Endodermal cell (in vitro differentiated cells): ENCODE measurements at places on chromosomes 1 and 21. TPM values are rescaled to one million over a fixed set of nuclear protein-coding genes. Genes with fewer than 3 reads are reported as not detected.

DNA sequence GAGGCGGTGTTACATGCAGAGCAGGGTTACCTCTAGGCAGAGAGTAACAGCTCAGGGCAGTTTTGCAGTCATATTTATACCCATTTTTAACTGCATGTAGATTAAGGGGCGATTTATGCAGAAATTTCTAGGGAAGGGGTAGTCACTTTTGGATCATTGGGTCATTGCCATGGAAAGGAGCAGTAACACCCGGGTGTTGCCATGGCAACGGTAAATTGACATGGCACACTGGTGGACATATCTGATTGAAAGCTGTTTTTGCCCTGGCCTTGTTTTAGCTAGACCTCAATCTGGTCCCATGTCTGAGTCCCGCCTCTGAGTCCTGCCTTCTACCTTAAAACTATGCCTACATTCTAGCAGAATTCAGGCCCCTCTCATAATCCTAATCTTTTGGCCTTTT, 11.8 kb upstream of the USP1 start:
- no peak for DNase-seq

The HIVEP3 gene
- 0.13 to 0.35 TPM (median 0.13 TPM) in 3 replicates for total RNA-seq

- no peak for DNase-seq
Measured at GRCh38 chr1:40949563-40949962, 29.9 kb upstream of the CTPS1 start.

The ARL8A gene
- 67.9 and 72.8 TPM in 2 replicates for total RNA-seq

- peak; percentile 61 for DNase-seq
Measured at GRCh38 chr1:46183079-46183847, 7.0 kb upstream of the P3R3URF start.

The FCER1A gene
- not detected in 3 replicates for total RNA-seq
